8988T (cell line): ENCODE measurements at places on chromosomes 5 and 9.

GRCh38 chr5:143229896-143230675 is 173.4 kb downstream of the NR3C1 start:
- no peak for DNase-seq

GRCh38 chr9:99326917-99327189 is 104.8 kb downstream of the SEC61B start:
- no peak for DNase-seq

- DNase-seq, result no peak
These were observed 19.3 kb downstream of the PCSK5 start for GRCh38 chr9:75909776-75910175.

DNA sequence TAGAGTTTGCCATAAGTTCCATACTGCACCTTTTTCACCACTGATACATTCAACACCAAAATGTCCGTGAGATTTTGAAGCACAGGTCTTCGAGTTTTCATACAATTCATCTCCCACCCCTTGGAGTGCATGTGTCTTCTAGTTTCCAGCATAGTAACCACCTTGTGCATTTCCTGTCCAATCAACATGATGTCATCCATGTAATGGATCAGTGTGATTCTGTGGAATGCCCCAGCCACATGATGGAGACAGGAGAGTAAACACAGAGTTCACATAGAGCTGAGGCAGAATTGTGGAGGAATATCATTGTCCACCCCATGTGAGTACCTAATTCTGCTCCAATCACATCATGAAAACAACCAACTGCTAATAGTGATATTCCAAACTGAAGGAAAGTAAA is 441.5 kb upstream of the CDH6 start:
- DNase-seq, result no peak

- DNase-seq, result no peak
These were observed 20.3 kb downstream of the QSOX2 start for GRCh38 chr9:136225366-136225747.
